ENCODE measurements at places on chromosomes 16 and 17.

DNA sequence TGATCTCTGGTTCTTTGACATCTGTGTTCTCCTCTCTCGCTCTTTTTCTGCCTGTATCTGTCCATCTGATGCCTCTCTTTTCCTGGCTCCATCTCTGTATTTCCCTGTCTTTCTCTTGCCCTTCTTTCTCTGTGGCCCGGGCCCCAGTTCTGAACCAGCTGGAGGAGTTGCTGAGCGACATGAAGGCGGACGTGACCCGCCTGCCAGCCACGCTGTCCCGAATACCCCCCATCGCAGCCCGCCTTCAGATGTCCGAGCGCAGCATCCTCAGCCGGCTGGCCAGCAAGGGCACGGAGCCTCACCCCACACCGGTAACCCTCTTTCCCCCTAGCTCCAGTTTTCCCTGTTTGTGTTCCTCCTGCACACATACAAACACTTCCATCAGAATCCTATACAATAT lies 5.8 kb downstream of the RNF227 start:
- DNase-seq: no peak

DNA sequence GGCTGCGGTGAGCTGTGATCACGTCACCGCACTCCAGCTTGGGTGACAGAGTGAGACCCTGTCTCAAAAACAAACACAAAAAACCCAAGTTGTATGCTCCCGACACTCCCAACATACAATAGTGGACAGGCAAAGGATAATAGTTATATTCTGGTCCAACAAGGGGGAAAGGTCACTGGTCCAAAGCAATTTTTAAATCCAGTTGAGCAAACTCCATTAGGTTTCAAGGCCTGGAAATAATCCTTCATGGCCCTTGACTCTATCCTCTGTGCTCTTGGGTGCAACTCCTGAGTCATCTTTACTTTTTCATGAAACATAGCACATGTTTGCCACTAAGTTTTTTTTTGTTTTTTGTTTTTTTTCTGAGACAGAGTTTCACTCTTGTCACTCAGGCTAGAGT lies 50.3 kb upstream of the PHOSPHO1 start:
- DNase-seq: no peak

GRCh38 chr17:59342681-59343131 lies 11.3 kb downstream of the YPEL2 start:
- no peak for DNase-seq

DNA sequence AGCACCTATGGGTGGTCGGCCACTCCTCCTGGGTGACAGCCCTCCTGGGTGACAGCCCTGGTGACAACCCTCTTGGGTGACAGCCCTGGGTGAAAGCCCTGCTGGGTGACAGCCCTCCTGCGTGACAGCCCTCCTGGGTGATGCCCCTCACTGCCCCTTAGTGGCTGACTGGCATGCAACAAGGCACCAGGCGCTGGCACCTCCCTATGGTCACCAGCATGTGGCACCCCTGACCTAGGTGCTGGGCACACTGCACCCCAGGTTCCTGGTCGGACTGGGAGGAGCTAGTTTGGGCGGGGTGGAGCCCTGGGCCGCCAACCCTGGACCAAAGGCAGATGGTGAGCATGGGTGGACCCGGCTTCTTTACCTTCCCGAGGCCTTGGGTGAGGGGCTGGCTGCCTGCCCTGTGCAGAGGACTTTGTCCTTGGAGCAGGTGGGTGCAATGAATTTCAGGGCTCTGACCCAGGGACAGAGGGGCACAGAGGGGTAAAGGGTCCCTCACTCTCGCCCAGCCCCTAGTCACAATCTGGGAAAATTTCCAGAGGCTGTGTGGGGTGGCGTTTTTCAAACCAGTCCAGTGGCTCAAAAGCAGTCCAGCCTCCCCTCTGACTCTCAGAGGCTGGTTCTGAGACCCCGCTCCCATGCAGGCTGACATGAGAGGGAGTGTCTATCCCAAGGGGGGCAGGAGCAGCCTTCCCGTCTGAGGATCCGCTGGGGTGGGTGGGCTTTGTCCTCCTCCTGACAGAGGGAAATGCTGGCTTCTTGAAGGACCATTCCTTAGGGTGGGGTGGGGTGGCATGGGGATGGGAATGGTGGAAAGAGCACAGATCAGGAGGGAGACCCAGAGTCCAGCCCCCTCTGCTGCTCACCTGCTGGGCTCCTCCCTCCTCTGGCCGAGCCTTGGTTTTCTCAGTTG lies 25.9 kb upstream of the TNFRSF13B start:
- no peak for DNase-seq

DNA sequence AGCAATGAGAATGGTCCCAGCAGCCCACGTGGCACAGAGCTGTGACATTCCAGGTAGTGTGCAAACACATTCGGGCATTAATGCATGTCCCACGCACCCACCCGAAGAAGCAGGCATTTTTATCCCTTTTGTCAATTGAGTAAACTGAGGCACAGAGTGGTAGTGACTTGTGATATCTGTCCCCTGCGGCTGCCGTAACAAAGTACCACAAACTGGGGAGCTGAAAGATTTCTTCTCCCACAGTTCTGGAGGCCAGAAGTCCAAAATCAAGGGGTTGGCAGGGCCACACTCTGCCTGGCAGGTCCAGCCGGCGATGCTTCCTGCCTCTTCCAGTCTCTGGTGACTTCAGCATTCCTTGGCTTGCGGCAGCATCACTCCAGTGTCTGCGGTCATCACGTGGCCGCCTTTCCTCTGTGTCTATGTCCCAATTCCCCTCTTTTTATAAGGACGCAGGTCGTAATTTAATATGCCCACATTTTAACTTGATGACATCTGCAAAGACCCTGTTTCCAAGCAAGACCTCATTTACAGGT lies 221.9 kb upstream of the GSE1 start:
- DNase-seq: no peak

- DNase-seq: no peak
These were observed 336.1 kb downstream of the ZFHX3 start for GRCh38 chr16:72711823-72712222.

DNA sequence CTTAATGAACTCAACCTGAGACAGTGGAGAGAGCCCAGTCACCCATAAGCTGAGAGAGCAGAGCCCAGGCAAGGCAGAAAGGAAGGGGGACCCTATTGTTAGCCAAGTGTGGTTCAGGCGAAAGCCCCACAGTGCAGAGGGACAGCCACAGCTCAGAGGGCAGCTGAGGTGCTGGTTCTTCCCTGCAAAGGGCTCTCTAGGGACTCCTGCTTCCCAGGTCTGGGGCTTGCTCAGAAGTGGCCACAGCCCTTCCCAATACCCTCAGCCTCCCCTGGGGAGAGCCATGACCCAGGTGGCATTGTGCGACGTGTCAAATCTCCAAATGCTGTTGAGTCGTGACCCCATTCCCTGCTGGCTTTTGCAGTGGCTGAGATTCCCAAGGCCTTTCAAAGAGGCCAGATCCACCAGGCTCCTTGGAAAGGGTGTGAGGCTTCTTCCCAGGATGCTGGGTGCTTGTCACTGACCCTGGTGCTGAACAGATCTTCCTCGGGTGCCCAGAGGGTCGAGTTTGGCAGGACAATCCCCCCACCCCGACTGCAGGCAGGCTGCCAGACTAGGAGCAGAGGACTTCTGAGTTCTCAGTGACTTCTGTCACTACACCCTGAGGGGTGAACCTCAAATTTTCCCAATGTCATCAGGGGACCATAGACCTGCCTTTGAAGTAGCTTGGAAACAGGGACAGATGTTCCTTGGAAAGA lies 2.5 kb upstream of the CCL17 start:
- DNase-seq: no peak

- no peak for DNase-seq
These were observed 10.5 kb downstream of the MAPT start for GRCh38 chr17:45904866-45905265.

GRCh38 chr16:48932216-48932855 lies 322.4 kb upstream of the N4BP1 start:
- no peak for DNase-seq

- no peak for DNase-seq
These were observed 260.8 kb upstream of the ZFHX3 start for GRCh38 chr16:73308771-73309170.

- no peak for DNase-seq
These were observed 13.2 kb upstream of the MLKL start for GRCh38 chr16:74713876-74714275.

- DNase-seq: no peak
These were observed 5.6 kb downstream of the GNG13 start for GRCh38 chr16:794853-795466.

DNA sequence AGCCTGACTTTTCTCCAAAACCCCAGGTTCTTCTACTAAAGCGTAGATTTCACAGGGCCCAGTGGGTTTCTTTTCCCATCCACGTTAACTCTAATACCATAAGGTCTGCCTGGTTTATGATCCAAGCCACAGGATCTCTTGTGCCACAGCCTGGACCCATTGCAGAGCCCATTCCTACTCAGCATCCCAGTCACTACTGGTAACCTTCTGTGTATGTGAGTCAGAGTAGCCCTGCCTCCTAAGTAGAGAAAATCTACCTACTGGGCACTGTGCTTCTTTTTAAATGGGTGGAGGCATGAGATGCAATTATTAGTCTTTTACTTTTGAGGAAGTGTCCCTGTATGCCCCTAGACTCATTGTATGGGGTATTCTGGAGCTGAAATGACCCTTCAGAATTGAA lies 13.5 kb downstream of the CCL11 start:
- no peak for DNase-seq

- no peak for DNase-seq
These were observed 9.8 kb upstream of the IL17C start for GRCh38 chr16:88628512-88628974.

DNA sequence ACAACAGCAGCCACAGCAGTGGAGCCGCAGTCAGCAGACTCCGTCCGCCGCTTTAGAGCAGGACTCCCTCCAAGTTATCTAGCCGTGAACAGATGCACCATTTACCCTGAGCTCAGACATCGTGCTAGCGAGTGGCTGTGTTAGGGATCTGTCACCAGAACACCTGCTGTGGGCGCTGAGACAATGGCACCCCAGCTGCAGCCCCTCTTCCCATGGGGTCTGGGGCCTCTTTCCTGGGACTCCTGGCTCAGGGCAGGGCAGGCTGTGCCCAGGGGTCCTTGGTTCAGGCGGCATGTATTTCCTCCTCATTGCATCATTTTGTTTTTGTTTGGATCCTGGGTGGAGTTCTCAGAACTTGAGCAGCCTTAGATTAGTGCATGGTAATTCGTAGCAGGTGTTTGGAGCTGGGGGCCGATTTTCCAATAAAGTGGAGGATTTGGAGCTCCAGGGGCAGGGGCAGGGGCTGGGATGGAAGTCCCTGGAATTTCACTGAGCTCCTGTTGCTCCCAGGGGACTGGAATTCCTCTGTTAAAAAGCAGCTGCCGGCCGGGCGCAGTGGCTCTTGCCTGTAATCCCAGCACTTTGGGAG lies 23.4 kb downstream of the NMRAL1 start:
- DNase-seq: no peak

GRCh38 chr17:30186761-30187160 lies 48.7 kb downstream of the SLC6A4 start:
- DNase-seq: no peak

- DNase-seq: no peak
These were observed 1.5 kb upstream of the ARHGDIG start for GRCh38 chr16:278863-279366.

DNA sequence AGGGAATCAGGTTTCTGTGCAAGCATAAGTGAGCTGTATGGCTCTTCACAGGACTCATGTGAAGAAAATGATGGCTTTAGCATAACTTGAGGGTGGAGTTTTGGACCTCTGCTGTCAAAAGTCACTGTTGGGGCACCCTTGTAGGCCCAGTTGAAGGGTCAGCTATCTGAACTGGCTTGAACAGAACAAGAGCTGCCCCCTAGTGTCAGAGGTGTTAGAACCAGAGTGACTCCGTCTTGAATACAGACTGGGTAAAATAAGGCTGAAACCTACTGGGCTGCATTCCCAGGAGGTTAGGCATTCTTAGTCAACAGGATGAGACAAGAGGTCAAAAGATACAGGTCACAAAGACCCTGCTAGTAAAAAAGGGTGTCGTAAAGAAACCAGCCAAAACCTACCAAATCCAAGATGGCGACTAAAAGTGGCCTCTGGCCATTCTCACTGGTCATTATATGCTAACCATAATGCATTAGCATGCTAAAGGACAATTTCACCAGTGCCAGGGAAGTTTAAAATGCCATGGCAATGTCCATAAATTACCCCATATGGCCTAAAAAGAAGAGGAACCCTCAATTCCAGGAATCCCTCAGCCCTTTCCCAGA lies 484.0 kb upstream of the ERCC4 start:
- DNase-seq: no peak

- no peak for DNase-seq
These were observed 6.9 kb upstream of the EFTUD2 start for GRCh38 chr17:44906010-44906646.

DNA sequence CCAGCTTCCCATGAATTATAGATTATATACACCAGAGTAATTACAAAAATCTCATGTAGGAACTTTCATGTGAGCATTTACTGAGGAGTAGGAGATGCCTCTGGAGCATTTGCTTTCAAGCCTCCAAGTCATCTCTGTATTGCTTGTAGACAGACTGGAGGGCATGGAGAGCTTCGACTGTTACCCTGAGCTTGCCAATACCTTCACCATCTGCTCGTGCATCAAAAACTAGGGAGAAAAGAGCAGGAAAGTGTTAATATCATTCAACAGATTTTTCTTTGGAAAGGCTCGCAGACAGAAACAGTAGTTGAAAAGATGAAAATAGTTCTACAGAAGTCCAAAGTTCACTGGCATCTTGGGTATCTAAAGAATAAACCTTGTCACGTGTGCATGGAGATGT lies 99.0 kb upstream of the AKTIP start:
- DNase-seq: no peak

DNA sequence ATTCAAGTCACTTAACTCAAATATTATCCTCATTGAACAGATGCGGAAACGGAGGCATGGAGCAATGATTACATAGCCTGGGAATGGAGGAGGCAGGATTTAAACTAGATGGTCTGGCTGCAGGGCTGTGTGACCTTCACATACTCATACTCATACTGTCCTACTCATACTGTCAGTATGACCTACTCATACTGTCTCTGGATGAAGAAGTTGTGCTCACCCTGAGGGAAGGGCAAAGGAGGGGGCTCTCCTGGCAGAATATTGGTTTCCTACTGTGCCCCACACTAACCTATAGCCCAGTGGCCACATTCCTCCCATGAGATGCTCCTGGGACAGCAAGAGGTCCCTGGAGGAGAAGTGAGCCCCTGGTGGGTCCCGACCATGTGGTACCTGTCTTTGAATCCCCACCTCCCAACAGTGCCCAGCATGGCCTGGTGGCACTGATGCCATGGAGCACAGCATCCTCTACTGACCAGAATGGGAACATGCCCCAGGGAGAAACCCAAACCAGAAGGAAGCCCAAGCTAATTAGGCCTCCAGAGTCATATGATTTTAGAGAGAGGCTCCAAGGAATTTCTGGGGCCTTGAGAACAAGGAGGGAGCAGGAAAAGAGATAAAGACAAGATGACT lies 197.3 kb upstream of the SDK2 start:
- DNase-seq: no peak

- DNase-seq: no peak
These were observed 26.9 kb downstream of the HSD17B2 start for GRCh38 chr16:82061861-82062525.

- no peak for DNase-seq
These were observed 191.0 kb downstream of the SPECC1 start for GRCh38 chr17:20200016-20200795.

DNA sequence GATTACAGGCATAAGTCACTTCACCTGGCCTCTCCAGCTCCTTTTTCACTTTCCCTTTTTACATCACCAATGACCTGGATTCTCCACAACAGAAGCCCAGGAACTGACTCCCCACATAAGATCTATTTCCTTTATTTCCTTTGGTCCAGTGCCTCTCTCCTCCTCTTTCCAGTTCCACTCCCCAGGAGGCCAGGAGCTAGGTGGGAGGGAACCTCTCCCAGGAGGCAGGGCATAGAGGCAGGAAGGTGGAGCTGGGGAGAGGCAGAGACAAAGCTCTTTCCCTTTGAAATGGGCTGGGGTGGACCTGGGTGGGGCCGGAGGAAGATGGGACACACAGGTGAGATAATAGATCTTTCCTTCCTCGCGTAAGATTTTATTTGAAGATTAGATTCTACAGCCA lies 318.3 kb upstream of the TNRC6C start:
- no peak for DNase-seq

Data from activated CD4-positive, alpha-beta T cell treated with anti-CD3 and anti-CD28 coated beads for 24 hours (primary cell).